ENCODE measurements at places on chromosomes 12 and 14.

DNA sequence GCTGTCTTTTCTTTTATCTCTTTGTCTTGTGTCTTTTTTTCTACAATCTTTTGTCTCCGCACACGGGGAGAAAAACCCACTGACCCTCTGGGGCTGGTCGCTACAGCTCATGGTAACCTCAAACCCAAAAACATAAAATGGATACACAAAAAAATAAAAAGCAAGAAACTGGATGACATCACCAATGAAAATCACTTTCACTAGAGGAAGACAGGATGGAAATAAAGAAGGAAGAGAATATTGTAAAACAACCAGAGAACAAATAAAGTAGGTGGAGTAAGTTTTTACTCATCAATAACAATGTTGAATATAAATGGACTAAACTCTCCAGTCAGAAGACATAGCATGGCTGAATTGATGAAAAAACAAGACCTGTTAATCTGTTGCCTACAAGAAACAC, 17.6 kb downstream of the MIPOL1 start:
- no peak for DNase-seq

DNA sequence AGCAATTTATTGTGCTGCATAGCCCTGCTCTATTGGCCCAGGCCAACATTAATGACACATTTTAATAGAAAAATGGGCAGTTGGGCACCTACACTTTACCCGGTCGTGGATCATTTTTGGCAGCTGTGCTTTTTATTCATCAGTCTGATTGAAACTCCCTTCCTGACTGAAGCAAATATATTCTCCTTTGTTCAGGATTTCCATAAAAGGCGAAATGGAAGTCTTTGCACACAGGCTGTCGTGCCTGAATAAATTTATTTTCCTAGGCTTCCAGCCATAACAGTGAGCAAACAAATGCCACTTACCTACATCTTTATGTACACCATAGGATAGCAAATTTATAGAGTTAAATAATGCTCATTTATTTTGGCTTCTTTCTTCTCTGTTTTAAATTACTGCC, 480.7 kb upstream of the DCN start:
- DNase-seq: no peak

DNA sequence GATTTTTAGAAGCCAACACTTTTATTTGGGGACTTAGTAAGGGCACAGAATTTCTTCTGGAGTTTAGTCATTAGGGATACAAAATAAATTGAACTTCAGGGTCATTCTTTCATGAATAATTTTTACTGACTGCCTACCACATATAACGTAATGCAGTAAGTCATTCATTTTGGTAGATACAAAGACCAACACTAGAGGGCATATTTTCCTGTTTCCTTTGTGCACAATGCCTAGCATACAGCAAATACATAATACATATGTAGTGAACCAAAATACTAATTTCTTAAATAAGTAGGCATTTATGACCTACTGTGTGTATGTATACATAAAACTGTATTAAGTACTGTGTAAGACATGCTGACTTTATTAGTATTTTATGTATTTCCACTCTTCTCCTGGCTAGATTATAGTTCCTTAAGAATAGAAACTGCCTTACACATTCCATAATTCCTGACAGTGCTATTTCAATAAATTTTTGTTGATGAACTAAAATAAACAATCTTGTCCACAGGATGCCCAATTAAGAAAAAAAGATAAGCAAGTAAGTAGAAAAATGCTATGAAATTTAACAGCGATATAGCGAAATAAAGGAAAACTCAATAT, 47.9 kb downstream of the PPP1R12A start:
- no peak for DNase-seq

- DNase-seq: no peak
Measured at GRCh38 chr12:14995583-14996425, 23.0 kb downstream of the PDE6H start.

DNA sequence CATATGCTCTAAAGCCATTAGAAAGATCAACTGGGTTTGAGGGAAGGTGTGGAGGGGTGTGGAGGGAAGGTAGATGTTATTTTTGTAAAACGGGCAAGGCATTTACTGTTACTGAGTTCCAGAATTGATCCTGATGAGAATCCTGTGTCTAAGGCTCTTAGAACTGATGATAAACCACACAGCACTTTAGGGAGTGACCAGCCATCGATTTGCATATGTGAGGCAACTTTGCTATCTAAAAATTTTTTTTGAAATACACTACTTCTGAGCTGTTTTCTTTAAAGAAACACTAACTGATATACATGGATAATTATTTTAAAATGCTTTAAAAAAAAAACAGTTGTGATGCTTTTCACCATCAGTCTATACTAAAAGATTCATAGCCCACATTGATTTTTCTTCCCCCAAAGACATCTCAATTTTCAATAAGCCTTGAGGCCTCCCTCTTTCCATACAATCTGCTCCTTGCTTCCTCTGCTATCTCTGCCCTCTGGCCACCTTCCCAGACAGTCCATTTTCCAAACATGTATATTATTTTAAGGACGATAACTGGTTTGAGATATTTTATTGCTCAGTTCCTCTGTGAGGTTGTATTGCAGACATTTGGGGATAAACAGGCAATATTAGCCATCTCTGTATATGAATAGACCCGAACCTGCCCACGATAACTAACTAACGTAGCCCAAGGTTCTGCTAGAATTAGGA, 265.9 kb downstream of the EFCAB11 start:
- no peak for DNase-seq

DNA sequence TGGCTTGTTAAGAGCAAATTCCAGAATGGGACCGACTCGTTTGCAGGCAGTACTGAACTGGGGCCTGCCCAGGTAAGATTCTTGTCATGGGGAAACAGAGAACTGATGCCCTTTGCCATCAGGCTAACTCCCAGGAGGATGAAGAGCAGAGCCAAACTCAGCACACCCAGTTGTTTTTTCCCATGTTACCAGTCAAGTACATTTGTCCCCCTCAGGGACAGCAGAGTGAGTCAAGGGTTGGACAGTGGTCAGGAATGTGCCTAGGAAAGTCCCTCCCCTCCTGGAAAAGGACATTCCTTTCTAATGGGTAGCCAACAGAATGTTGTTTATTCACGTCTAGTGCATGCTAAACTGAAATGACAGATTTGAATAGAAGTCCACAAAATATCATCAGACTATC, 1.6 kb downstream of the ART4 start:
- no peak for DNase-seq
